Fibroblast of skin of abdomen (primary cell): ENCODE measurements at places on chromosomes 6 and 20.

GRCh38 chr6:169752074-169752623 is 727 bp downstream of the ERMARD start:
- no peak for DNase-seq

GRCh38 chr6:123533862-123534648 is 102.7 kb downstream of the TRDN start:
- DNase-seq: no peak

DNA sequence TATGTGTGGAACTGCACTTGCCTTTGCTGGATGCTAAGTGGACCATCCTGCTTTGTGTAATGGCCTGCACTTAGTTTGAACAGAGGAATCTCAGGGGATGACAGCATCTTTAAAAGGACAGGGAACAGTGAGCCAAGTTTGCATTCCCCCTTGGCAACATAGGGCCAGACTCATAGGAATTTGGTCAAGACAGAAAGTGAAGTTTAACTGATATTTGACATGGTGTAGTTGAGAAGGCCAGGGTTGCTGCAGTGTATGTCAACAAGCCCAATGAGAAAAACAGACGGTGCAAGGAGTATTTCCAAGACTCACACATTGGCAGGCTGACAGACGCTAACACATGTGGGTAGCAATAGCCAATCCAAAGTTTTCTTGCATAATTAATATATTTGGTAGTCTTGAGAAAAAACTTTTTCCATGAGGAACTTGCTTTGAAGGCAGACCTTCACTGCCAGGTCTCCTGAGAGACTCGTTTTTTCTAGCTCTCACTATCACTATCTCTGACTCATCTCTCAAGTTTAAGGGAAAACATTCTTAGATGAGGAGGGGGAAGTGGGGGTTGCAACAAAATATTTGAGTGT is 213.8 kb downstream of the IBTK start:
- DNase-seq: peak; percentile 21

GRCh38 chr6:119760046-119760445 is 410.5 kb upstream of the MAN1A1 start:
- DNase-seq: no peak

GRCh38 chr6:42744351-42744893 is 1.5 kb downstream of the TBCC start:
- no peak for DNase-seq

GRCh38 chr6:78517399-78517798 is 350.0 kb upstream of the IRAK1BP1 start:
- DNase-seq: no peak

- no peak for DNase-seq
Observed at GRCh38 chr20:57785720-57786119, 75.9 kb upstream of the PMEPA1 start.

- DNase-seq: no peak
Observed at GRCh38 chr6:167130008-167130677, 7.2 kb downstream of the CCR6 start.

GRCh38 chr6:125828476-125829039 is 37.8 kb downstream of the NCOA7 start:
- no peak for DNase-seq

DNA sequence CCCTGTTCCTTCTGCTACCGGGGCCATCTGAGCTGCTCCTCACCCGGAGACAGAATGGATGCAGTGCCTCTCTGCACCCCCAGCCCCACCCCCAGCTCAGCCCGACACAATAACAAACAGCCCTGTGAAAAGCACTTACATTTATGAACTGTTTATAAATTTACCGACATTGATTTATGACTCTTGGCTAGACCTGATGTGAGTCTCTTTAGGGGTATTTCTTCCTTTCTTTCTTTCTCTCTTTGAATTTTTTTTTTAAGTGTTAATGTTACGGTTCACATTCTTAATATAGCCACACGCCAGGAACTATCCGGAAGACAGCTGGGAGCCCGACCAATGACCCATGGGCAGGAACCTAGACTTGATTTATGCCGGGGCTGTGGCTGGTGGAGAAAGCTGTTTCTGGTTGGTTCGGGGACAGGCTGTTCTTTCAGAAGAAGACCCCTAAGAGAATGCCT is 266.3 kb downstream of the CDC5L start:
- peak; percentile 75 for DNase-seq

DNA sequence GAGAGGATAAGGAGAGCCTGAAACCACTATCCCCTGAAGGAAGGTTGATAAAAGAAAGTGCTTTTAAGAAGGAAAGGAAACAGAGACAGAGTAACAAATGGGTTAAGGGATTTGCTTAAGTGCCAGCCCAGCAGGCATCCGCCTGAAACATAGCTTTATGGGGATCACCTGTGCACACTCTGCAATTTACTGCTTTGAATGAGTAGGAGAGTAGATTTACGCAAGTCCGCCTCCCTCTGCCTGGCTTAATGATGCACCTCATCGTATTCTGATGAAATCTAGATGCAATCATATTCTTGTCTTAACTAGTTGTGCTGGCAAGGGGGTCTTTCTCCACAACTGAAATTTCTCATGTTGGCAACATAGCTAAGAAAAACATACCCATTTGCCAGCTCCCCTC is 101.1 kb upstream of the ID4 start:
- peak; percentile 38 for DNase-seq

DNA sequence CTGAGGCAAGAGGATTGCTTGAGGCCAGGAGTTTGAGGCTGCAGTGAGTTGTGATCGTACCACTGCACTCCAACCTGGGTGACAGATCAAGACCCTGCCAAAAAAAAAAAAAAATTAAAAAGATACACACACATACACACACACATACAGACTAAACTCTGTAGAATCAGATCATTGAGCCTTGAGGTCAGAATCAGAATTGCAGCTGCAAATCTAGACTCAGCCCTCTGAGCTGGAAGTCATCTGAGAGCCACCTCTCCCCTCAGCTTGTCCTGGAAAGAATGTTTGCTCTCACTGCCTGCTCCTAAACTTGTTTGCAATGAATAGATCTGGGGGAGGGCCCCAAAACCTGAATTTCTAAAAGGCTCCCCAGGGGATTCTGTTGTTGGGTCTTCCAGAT is 41.4 kb upstream of the ANGPT4 start:
- DNase-seq: no peak

DNA sequence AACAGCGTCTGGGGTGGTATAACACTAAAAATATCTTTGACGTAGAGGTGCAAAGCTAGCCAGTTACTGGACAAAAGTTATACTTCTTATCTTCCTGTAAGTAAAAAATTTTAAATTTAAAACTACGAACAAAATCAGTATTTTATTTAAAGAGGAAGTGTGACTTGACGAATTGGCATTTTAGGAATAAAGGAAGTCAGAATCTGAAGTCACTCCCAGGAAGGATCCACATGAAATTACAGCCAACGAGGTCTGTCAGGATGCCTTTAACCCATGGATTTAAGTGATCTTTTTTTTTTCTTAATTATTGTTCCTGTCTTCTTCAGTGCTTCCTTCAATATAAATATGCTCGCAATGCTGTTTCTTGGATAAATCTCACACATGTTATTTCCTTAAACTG is 27.2 kb upstream of the SNX9 start:
- no peak for DNase-seq

- DNase-seq: no peak
Observed at GRCh38 chr6:40705354-40705753, 118.2 kb upstream of the LRFN2 start.

- DNase-seq: no peak
Observed at GRCh38 chr20:1283522-1284510, 17.7 kb downstream of the SNPH start.

GRCh38 chr6:156917213-156917612 is 140.0 kb downstream of the ARID1B start:
- no peak for DNase-seq

DNA sequence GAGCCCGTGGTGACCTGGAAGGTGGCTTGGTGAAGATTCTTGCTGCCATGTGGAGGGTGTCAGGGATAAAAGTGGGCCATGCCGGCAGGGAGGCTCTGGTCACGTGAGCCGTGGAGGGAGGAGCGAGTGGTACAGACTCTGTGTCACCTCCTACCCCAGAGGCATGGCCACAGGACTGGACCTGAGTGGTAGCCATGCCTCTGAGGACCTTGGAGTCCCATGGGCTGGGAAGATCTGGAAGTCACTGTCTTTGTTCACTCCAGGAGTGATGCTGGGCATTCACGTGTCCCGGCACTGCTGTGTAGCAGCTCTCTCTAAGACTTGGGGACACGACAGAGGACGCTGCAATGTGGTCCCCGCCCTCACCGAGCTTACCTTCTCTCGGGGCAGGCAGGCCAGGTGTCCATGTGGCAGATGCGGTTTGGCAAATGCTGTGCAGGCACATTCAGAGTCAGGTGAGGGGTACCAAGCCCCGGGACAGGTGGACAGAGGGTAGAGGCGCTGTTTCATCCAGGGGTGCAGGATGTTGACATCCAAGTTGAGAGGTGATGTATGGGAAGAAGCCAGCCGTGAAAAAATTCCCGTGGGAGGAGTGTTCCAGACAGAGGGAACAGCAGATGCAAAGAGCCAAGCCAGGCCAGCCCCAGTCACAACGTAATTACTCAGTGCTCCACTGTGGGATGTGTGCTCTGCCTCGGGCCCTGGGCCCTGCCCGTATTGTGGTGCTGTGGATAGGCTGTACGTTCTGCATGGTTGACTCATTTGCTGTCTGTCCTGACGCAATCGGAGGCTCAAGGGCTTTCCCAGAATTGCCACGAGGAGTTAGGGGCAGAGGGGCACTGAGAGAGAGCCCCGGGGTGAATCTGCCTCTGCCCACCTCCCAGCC is 307.8 kb downstream of the TAF4 start:
- peak; percentile 36 for DNase-seq

DNA sequence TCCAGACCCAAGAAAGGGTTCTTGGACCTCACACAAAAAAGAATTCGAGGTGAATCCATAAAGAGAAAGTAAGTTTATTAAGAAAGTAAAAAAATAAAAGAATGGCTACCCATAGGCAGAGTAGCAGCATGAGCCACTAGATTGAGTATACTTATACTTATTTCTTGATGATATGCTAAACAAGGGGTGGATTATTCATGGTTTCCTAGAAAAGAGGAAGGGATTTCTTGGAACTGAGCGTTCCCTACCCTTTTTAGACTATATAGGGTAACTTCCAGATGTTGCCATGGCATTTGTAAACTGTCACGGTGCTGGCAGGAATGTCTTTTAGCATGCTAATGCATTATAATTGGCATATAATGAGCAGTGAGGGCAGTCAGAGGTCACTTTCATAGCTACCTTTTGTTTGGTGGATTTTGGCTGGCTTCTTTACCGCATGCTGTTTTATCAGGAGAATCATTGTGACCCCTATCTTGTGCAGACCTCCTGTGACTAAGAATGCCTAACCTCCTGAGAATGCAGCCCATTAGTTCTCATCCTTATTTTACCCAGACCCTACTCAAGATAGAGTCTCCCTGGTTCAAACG is 44.3 kb downstream of the TENT5A start:
- no peak for DNase-seq

- no peak for DNase-seq
Observed at GRCh38 chr20:56420940-56421688, 9.1 kb downstream of the CASS4 start.

DNA sequence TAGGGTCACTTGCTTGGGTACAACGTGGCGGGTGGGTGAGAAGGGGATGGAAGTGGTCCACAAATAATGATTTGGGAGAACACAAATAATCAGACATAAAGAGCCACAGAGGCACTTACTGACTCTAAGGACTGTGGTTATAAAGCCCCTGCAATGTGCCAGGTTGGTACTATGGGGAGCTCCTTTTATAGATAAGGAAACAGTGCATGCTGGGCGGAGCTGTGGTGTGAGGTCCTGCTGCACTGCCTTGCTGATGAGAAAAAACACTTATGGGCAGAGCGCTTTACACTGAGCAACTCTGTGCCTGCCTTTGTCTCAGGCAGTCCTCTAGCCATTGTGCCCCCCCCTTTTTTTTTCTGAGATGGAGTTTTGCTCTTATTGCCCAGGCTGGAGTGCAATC is 29.1 kb upstream of the SCRT2 start:
- no peak for DNase-seq

- no peak for DNase-seq
Observed at GRCh38 chr6:118656847-118657451, 5.6 kb upstream of the CEP85L start.

DNA sequence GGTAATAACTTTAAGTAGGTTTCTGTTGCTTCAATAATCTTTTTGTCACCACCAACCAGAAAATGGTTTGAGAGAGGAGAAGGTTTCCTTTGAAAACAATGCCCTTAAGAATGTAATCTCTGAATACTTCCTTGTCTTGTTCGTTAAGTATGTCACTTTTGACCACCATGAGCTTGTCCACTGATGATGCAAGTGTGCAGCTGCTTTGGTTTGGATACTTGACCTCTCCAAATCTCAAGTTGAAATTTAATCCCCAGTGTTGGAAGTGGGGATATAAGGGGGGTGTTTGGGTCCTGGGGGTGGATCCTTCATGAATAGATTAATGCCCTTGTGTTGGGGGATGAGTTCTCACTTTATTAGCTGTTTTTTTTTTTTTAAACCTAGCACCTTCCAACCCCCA is 985.4 kb downstream of the EPHA7 start:
- no peak for DNase-seq

DNA sequence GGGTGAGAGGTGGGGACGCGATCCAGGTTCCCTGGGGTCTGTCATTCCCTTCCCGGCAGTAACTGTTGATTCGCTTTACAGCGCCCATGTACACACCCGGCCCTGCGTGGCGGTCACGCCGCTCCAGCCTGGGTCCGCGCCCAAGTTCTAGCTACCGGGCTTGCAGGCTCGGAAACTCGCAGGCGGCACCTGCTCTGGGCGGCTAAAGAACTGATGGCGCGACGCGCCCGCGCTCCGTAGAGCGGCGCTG is 1.4 kb upstream of the POU3F2 start:
- no peak for DNase-seq

GRCh38 chr6:11963756-11964500 is 48.2 kb upstream of the HIVEP1 start:
- no peak for DNase-seq

DNA sequence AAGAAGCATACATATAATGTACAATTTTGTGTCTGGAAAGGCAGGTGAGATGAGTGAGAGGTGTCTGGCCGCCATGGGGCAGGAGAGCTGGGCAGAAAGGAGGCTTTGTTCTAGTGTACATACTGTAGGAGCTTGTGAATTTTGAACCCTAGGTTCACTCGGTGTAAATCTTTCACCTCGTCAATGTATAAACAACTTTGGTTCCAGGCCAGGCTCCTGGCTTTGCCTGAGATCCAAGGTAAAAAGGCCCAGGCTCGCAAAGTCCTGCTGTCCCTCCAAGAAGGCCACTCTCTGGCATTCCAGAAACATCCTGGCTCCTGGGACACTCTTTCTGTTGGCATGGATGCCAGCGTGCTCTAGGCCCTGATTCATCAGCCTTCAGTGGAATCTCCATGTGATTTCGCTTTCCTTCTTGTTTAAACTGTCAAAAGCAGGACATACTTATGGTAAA is 7.1 kb upstream of the SLC22A7 start:
- DNase-seq: no peak

DNA sequence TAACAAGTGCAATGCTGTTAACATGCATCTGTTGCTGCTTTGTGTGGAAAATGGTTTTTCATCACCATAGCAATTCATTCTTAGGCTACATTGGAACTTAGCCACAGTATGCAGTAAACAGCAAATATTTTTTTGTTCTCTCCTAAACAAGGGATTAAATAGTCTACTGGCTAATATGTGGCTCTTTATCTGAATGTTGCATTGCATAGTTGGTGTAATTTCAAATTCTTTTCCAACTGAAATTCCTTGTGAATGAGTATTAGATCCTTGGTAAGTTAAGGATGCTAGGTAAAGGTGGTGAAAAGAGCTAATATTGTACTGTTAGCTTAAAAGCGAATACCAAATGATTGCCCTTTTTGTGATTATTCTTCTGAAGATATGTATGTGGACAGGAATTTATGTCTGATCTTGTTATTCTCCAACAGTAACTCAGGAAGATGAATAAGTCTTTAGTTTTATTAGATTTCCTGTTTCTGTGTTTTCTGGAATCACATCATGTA is 958 bp downstream of the MLIP start:
- peak; percentile 9 for DNase-seq

GRCh38 chr6:166588691-166589336 is 2.3 kb upstream of the RAMACL start:
- peak; percentile 89 for DNase-seq
